HCT116 (cell line): ENCODE measurements at places on chromosomes 1 and 21. TPM values are rescaled to one million over a fixed set of nuclear protein-coding genes. Genes with fewer than 3 reads are reported as not detected.

DNA sequence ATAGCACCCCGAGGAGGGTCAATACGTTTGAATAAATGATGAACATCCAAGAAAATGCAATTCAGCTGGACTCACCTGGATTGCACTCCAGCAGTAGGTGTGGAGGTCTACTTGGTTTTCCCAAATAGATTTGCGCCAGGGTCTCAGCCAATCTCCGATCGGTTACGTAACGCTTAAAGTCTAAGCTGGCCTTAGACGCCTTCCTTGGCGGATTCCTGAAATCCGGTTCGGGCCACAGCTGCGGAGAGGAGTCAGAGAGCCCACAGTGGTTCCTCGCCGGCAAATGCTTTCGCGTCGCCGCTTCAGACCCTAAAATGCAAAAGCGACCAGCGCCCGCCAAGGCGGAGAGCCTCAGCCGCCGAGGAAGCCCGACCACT is 322 bp downstream of the TFB2M start:
- no peak for DNase-seq
- H3K27me3 ChIP-seq = no peaks in the 10 kb centered on the region
- H3K27ac ChIP-seq = peak overlapping the region; percentile 62
- peak overlapping the region; percentile 92 for H3K4me3 ChIP-seq
- peaks cover 10% of the 10 kb centered on the region for H3K4me1 ChIP-seq
- H3K36me3 ChIP-seq = peaks cover 6% of the 10 kb centered on the region; the same call in 1 of the 2 replicates

MCL1 gene
- total RNA-seq = 146 TPM

SPRR2B gene
- not detected for total RNA-seq

DNA sequence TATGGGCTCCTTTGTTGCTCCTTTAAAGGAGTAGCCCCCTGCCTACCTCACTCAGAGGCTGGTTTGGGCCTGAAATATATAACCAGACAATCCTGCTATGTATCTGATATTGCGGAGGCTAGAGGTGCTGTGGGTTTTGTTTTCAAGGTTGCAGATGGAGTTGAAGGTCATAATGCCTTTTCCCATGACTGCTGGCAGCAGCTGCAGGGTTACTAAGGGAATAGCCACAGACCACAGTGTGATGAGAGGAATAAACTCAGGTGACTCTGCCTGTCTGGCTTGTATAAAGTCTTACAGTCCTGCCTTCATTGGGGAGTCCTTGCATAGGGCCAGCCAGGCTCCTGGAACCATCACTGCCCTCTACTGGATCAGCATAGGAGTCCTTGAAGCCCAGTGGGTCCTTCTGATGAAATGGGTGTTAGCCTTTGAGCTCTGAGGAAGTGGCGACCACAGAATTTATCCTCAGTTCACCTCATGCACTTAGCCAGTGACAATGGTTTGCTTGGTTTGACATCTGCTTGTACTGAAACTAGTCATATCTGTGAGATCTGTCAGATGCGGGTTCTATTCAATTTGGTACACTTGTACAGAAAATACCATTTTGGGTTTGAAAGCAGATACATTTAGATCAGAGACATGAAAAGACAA is 174.4 kb upstream of the HMCN1 start:
- no peaks in the 10 kb centered on the region for H3K4me1 ChIP-seq
- no peak overlapping the region for H3K4me3 ChIP-seq
- peak; percentile 31 for DNase-seq
- no peak overlapping the region for H3K27ac ChIP-seq

HPCAL4 gene
- total RNA-seq = 5.2 TPM

DNA sequence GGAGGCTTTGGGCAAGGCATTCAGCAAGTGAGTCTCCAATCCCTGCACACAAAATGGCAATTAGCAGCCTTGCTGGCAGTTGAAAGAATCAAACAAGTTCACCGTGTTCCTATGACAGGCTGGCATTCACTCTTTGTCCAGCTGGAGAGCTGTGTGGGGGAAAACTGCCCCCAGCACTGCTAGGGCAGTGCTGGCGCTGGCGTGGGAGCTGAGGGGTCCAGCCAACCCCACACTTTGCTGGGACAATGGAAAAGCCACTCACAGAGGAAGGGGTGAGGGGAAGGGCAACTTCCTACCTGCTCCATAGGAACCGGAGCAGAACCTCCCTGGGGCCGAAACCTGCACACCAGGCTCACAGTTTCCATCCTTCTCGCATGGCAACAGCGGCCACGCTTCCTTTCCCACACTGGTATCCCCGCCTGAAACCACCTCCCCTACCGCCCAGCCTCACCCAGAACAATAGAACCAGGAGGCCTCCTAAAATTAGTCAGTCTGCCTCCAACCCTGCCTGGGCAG is 26.7 kb upstream of the KCNN3 start:
- H3K4me3 ChIP-seq = no peak overlapping the region
- H3K36me3 ChIP-seq = no peaks in the 10 kb centered on the region
- no peaks in the 10 kb centered on the region for H3K27me3 ChIP-seq
- DNase-seq = no peak

GRCh38 chr1:217435204-217435603 is 195.7 kb downstream of the GPATCH2 start:
- no peak overlapping the region for H3K4me3 ChIP-seq
- no peak overlapping the region for H3K27ac ChIP-seq
- no peaks in the 10 kb centered on the region for H3K27me3 ChIP-seq
- H3K36me3 ChIP-seq = no peaks in the 10 kb centered on the region
- DNase-seq = no peak

- H3K27me3 ChIP-seq = no peaks in the 10 kb centered on the region
- DNase-seq = no peak
- no peak overlapping the region for H3K4me3 ChIP-seq
- no peaks in the 10 kb centered on the region for H3K36me3 ChIP-seq
Measured at GRCh38 chr1:21334214-21335087, 44.2 kb upstream of the ECE1 start.

DNA sequence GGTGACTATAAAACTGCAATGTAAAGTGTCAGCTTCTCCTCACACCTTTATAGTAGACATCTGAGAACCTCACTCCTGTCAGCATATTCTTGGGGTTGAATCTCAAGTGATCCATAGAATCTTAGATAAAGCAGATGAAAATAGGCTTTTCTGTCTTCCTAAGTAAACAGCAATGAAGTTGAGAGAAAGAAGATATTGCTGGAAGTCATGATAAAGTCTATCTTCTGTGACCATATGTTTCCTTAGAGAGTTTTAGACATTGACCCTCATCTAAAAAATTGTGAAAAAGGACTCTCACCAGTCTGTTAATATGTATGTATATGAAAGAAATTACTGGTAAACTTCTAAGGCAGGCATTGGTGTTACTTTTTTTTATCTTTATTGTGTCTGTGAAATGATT is 66.8 kb downstream of the LIPI start:
- no peaks in the 10 kb centered on the region for H3K36me3 ChIP-seq
- no peak for DNase-seq
- H3K4me3 ChIP-seq = no peak overlapping the region
- H3K4me1 ChIP-seq = no peaks in the 10 kb centered on the region
- H3K27me3 ChIP-seq = no peaks in the 10 kb centered on the region
- no peak overlapping the region for H3K27ac ChIP-seq

PLEKHG5 gene
- 33.0 TPM for total RNA-seq

ZNF593 gene
- total RNA-seq = 62.4 TPM

DNA sequence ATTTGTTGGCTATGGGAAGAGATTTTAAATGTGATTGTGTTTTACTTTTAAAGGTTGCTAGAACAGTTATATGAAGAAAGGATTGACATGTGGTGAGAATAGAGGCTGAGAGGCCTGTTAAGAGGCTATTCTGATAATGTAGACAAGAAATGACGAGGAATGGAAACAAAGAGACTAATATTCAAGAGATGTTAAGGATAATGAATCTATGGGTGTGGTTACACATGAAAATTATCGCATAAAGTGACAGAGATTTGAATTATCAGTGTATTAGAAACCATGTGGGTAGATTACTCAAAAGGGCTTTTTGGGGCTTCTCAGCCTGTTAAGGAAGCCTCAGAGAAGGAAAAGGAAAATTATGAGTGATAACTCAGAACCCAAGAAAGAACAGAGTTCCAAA is 120.4 kb downstream of the MACF1 start:
- H3K4me3 ChIP-seq = no peak overlapping the region
- no peak for DNase-seq
- no peaks in the 10 kb centered on the region for H3K27me3 ChIP-seq
- H3K27ac ChIP-seq = no peak overlapping the region
- peaks cover 26% of the 10 kb centered on the region for H3K36me3 ChIP-seq

SERTAD4 gene
- 0.07 TPM for total RNA-seq

TCEANC2 gene
- 5.4 TPM for total RNA-seq

CCDC181 gene
- not detected for total RNA-seq

- no peak for DNase-seq
- H3K27ac ChIP-seq = no peak overlapping the region
- no peak overlapping the region for H3K4me3 ChIP-seq
- H3K36me3 ChIP-seq = no peaks in the 10 kb centered on the region
Measured at GRCh38 chr21:45048968-45049367, 25.4 kb upstream of the ADARB1 start.

LCE2C gene
- total RNA-seq = not detected

DNA sequence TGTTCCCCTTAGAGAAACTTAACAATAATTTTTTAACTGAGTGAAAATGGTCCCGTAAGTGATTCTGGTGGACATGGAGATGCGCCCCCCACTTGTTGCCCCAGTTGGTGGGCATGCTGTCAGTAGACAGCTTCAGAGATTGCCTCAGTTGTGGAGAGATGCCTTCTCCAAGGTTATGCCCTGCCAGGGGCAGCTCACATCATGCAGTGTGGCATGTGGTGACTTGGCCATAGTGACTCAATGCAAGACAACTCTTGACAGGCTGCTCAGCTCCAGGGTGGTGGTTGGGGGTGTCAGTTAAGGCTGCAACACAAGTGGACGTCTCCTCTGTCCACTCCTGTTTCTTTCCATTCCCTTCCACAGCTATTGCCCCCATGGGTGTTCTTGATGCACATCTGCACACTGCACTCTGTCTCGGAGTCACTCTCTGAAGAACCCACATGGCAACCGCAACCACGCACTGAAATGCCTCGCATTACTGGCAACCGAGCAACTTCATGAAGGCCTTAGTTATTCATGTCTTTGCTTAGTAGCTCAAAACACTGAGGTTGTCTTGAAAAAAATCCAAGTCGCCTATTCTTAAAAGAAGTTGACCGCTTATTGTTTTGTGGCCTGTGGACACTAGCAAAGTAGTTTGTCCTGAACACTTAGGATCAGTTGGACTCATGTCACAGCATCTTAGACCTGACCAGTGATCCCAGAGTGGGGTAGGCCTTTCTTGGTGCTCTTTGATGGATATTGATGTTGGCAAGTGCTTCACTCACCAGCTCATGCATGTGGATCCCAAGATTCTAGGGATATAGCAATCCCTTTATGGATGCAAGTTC is 54.8 kb upstream of the USP1 start:
- no peak for DNase-seq
- no peaks in the 10 kb centered on the region for H3K4me1 ChIP-seq
- no peaks in the 10 kb centered on the region for H3K27me3 ChIP-seq
- H3K27ac ChIP-seq = no peak overlapping the region
- H3K4me3 ChIP-seq = no peak overlapping the region

- H3K36me3 ChIP-seq = peaks cover 3% of the 10 kb centered on the region
- H3K27me3 ChIP-seq = no peaks in the 10 kb centered on the region
- no peak overlapping the region for H3K4me3 ChIP-seq
- no peak for DNase-seq
Measured at GRCh38 chr1:26855636-26856035, 7.3 kb upstream of the SFN start.

DNA sequence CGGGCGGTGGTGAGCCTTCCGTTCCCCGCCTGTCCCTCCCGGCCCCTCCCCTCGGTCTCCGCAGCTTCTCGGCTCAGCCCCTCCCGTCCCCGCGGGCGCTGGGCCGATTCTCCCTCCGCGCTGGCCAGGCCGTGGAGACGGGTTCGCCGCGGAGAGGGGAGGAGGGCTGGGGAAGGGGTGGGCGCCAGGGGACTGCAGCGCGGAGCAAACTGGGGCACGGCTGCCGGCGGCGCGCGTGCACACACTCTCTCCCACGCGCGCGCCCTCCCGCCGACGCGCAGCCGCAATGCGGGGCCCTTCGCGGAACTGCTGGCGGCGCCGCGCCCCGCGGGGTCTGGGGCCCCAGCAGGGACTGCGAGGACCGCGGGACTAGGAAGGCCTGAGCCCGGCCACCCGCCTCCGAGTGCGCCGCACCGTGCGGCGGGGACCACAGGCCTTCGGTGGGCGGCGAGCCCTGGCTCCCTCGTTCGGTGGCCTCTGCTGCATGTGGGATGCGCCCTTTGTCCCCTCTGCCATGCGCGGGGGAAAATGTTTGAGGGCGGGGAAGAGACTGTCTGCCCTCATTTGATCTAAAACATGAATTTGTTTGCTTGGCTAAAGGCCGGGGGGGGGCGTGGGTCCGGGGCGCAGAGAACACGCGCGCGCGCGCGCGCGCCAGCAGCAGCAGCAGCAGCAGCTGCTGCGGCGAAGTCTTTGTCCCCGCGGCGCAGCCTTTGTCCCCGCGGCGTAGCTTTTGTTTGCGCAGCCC is 90.7 kb upstream of the VAMP3 start:
- no peaks in the 10 kb centered on the region for H3K36me3 ChIP-seq
- H3K27me3 ChIP-seq = no peaks in the 10 kb centered on the region
- H3K4me3 ChIP-seq = peak overlapping the region; percentile 23; the same call in 1 of the 2 replicates
- H3K4me1 ChIP-seq = no peaks in the 10 kb centered on the region
- H3K27ac ChIP-seq = no peak overlapping the region

- DNase-seq = no peak
- no peaks in the 10 kb centered on the region for H3K4me1 ChIP-seq
- no peak overlapping the region for H3K27ac ChIP-seq
- no peaks in the 10 kb centered on the region for H3K27me3 ChIP-seq
- H3K4me3 ChIP-seq = no peak overlapping the region
Measured at GRCh38 chr1:185479796-185480195, 162.8 kb upstream of the IVNS1ABP start.
